ENCODE measurements at places on chromosomes 5 and 9.

GRCh38 chr5:142432369-142432863 lies 107.6 kb upstream of the SPRY4 start:
- no peak for DNase-seq

- DNase-seq: no peak
Measured at GRCh38 chr5:175254155-175254554, 189.8 kb downstream of the DRD1 start.

DNA sequence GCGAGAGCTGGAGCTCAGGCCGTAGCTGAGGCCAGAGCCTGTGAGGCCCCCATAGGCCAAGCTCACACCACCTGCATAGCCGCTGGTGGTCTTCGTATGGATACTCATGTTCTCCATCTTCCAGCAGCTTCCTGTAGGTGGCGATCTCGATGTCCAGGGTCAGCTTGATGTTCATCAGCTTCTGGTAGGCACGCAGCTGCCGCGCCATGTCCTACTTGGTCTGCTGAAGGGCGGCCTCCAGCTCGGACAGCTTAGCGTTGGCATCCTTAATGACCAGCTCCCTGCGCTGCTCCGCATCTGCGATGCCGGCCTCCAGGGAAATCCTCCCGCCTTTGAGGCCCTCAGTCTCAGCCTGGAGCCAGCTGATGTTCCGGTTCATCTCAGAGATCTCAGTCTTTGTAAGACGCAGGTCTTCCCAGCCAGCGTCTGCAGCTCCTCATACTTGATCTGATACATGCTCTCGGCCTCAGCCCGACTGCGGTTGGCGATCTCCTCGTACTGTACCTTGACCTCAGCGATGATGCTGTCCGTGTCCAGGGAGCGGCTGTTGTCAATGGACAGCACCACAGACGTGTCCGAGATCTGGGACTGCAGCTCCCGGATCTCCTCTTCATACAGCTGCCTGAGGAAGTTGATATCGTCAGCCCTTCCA lies 172.1 kb downstream of the PPP2R2B start:
- peak; percentile 12 for DNase-seq

DNA sequence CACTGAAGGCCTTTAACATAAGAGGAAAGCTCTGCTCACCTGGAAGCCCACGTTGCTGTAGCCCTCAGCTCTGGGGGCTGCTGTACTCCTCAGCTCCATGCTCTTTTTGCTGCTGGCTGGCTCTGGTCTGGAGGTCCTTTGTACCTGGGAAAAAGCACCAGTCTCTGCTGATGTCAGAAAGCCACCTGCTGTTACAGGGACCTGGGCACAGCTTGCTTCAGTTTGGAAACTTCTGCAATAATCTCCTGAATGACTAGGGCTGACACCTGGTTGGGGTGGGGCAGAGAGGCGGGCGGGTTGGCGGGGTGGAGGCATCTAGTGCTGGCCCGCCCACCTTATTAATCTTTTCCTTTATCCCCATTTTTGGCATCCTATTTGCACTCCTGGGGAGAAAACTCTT lies at the start of gene SLC28A3:
TSS of gene SLC28A3 (minus strand) at position 224 of the 400 bp plus-strand sequence. CDS start at position 99, 125 bp downstream.
- DNase-seq: no peak

DNA sequence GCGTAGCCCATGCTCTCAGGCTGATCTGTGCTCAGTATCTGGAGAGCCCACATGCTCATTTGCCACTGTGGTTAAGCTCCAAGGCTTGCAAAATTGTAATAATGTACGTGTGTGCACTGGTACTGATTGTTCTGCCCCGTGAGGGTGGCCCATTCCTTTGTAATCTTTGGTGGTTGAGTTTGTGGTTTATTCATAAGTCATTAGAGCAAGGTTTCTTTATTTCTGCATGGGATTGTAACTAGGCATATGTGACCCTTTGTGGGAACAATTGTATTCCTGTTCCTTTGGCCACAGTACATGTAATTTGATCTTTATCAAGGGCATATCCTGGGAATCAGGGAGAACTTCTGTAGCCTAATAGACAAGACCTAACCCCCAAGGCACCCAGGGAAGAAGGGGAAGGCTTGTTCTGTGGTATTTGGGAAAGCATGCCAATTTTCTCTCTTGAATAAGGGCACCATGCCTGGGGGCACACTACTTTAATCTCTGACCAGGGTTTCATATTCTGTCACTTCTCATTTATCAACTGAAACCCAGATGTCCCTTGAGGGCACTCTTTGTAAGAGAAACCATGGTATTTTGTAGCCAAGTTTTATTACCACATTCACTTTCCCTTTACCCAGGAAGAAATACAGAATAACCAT lies 74.6 kb downstream of the NPR3 start:
- no peak for DNase-seq

DNA sequence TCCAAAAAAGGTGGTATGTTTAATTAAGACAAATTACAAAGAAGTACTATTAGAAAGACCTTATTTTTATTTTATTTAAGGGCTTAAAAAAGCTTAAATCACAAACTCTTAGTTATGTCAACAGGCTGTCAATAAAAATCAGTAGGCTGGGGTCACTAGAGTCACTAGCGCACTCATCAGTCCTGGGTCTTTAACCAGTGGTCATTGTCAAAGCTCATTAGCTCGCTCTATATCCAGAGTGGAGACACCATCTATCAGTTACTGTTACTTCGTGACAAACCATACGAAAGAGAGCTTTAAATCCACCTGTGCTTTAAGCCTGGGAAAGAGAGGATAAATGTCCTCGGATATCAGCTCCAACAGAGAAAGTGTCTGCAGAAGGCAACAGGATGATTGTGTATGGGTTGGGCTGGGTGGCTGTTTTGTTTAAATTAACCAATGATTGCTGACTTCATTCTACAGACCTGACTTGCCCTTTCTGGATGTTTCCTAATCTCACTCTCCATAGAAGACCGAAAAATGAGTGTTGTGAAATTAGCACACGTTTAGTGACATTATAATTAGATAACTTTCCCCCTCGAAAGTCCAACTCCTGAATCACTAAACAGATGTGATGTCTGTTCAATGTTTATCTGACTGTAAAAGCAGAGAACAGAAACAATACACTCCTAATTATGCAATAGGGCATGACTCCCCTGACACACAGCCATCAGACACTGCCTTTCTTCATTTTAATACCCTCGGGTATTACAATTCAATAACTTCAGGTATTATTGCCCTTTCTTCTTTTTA lies 123.6 kb upstream of the TNPO1 start:
- DNase-seq: no peak

GRCh38 chr5:180352116-180353047 lies 754 bp downstream of the GFPT2 start:
- no peak for DNase-seq

DNA sequence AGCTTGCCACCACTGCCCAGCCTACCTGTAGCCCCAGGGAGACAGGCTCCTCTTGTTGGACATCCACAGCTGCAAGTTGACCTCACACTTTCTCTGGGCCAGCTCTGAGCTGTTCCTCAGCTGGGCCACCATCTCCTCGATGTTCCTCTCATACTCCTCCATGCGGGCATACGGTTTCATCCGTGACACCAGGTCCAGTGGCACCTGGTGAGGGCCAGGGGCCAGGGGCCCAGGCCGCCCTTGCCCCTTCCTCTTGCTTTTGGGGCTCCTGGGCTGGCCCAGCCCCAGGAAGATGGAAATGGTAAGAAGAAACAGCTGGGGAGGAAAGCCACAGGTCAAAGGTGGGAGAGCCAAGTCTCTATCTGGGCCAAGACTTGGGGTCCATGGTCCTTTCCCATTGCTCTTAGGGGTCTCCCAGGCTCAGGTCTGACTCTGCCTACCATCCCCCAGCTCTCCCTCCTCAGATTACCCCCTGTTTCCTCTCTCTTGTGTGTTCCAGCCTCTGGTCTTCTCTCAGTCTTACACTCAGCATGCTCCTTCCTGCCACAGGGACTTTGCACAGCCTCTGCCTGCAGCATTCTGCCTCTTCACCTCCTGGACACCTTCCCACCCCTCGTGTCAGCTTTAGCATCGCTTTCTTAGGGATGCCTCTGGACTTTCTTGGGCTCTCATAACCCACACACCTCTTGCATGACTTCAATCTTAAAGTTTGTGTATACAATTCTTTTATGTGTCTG lies 2.2 kb downstream of the IL17B start:
- DNase-seq: no peak

DNA sequence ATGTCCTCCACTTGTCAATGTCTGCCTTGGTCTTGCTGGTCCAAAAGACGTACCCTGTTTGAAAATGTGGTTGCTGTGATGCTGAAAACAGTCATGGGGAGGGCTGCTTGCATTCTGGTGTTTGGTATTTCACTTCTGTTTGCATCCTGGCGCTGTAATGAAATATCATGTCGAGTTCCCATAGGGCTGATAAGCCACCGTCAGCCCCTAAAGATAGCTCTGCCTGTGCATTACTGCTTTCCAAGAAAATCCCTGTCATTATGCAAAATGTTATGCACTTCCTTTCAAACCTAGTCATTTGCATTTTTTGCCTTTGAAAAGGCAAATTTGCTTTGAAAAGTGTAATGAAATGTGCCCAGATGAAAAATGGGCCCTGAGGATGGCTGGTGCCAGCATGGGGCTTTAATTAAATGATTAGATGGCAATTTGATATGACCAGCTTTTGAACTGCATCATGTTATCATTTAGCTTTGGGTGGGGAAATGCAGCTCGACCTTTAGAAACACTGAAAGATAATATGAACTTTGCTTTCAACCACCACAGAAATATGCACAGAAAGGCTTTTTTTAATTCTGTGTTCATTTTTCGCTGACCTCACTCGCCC lies 374.4 kb upstream of the SGCD start:
- no peak for DNase-seq

DNA sequence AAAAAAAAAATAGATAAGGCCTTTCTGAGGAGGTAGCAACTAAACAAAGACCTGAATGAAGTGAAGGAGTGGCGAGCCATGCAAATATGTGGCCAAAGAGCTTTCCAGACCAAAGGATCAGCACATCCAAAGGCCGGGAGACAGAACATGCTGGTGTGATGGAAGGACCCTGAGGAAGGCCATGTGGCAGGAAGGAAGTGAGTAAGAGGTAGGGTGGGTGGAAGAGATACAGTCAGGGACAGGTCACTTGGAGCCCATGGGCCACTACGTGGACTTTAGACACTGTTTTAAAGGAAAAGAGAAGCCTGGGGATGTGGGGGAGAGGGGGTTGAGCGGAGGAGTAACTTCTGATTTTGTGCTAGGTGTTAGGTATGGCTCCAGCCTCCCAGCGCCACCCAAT lies 31.3 kb downstream of the SPRY4 start:
- DNase-seq: peak; percentile 30

- DNase-seq: no peak
Measured at GRCh38 chr5:77971776-77972468, 195.8 kb upstream of the TBCA start.

DNA sequence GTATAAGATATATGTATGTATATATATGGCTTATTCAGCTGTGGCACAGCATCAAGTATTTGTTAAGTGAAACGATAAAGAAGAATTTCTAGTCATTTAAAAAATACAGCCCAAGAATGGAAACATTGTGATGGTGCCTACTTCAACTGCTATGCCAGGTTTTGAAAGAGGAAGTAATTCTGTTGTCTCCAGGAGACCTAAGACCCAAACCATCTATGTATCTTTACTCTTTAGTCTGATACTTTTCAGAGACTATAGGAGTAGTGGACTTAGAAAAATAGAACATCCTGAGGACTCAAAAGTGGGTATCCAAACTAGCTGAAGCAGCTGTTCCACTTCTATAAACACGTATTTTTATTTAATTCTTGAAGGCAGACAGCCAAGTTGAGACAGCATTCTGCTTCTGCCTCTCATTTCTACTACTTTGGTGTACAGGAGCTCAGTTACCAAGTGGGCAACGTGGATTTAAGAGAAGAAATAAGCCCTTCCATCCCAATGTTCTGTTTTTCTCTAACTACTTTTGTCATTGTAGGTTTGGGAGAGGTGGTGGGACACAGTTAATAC lies 110.7 kb downstream of the RPS23 start:
- no peak for DNase-seq

GRCh38 chr5:8060235-8060952 lies 191.4 kb downstream of the MTRR start:
- no peak for DNase-seq

DNA sequence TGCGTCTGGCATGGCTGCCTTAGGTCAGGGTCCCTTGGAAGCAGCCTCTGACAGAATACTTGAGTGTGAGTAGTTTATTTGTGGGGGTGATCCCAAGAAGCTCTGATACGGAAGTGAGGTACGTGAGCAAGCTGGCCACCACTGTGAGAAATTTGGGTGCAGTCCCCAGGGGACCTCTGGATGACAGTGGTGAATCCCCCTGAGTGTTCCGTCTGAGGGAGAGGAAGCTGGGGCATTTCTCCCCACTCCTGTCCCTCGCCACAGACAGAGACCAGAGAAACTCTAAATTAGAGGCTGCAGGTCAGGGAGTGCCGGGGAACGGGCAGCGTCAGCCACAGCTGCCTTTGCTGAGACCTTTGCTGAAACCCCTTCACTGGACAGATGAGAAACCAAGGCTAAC lies 155.9 kb upstream of the COL5A1 start:
- no peak for DNase-seq

DNA sequence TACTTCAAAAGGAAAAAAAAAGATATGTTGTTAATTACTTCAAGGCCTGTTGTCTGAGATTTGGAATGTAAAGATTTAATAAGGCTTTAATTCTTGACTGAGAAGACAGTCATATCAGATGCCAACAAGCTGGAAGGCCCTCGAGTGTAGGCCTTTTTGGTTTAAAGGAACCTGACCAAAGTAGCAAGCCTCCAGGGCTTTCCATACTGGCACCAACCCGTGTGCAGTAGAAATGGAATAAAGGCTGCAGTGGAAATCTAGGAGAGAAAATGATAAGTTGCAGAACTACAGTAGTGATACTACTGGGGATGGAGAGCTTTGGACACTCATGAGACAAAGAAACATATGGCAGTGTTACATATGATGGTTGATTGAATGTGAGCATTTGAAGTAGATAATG lies 358.0 kb downstream of the TAF11L14 start:
- DNase-seq: no peak

- peak; percentile 48 for DNase-seq
Measured at GRCh38 chr9:122095010-122095767, 2.1 kb upstream of the TTLL11 start.

GRCh38 chr5:37966871-37967270 lies 127.0 kb upstream of the GDNF start:
- no peak for DNase-seq

GRCh38 chr5:56934325-56934724 lies 17.6 kb downstream of the MIER3 start:
- DNase-seq: no peak

Measured in HepG2 (cell line).